Astrocyte of the cerebellum (primary cell): ENCODE measurements at places on chromosomes 6 and 20.
A peak's percentile ranks its signal among the peaks of the same experiment; 100 is the strongest.

DNA sequence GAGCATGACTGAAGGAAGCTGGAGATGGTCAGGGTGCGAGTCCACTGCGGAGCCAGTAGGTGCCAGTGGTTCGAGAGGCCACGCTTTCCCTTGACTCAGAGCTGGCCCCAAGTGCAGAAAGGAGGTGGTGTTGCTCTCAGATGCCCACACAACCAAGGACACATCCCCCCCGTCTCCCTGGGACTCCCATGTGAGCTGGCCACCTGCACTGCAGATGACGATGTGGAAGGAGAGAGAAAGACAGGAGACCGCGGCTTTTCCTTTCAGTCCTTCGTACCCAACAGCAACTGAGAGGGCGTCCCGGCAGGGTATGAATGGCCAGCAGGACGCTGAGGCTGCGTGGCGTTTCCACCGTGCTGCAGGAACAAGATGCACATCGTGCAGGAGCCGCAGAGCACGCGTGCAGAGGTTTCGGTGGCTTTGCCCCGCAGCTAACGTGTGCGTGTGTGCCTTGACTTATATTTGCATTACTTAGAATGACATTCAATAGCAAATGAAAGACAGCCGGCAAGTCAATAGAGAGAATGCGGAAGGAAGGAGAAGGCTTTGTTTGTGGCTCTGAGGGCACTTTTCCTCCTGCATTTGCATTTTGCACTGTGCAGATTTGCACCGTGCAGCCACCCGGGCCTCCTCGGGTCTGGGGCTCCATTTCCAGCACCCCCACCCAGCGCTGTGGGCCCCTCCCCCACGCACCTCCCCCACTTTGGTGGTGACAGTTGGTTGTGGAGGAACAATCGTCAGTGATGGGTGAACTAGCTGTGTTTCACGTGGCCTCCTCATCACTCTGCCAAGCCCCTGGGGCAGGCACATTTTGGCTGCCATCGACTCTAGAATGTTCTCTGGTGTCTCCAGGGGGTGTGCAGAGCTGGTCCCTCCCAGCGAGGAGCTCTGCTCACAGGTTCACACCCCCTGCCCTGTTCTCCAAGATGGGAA is 26.4 kb upstream of the BHLHE23 start:
- no peak for DNase-seq

DNA sequence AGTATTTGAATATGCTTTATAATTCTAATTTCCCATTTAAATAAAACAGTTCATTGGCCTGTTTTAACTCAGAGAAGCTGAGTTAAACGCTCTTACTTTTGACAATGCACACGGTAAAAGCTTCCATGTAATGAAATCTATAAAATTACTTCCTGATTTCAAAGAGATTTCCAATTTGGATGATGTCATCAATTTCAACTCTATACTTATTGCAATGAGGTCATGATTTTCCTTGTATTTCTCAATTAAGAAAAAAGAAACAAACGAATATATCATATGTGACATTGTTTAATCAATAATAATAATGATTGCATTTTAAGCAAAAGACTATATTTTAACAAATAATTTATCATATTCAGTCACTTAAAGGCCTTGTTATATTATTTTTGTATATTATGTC is 926.1 kb upstream of the MANEA start:
- DNase-seq, result no peak

GRCh38 chr6:16684896-16685554 is 76.2 kb downstream of the ATXN1 start:
- no peak for DNase-seq

DNA sequence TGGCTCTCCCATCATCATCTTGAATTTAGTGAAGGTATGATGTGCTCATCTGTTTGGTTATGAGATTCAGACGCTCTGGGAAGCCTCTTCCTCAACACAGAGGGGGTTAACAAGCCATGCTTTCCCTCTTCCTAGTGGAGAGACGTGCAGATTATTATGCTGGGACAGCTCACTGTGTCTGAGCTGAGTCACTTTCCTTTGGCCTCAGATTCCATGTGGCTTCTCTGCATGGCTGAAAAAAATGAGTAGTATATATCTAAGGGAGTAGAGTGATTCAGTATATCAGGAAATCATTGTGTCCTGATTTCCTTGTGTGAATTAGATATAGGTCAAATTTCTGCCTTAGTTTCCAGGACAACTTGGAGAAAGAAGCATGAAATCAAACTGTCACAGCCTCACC is 52.6 kb downstream of the FIG4 start:
- DNase-seq, result peak; percentile 31

GRCh38 chr6:72856801-72857200 is 234.9 kb downstream of the KCNQ5 start:
- DNase-seq, result no peak

DNA sequence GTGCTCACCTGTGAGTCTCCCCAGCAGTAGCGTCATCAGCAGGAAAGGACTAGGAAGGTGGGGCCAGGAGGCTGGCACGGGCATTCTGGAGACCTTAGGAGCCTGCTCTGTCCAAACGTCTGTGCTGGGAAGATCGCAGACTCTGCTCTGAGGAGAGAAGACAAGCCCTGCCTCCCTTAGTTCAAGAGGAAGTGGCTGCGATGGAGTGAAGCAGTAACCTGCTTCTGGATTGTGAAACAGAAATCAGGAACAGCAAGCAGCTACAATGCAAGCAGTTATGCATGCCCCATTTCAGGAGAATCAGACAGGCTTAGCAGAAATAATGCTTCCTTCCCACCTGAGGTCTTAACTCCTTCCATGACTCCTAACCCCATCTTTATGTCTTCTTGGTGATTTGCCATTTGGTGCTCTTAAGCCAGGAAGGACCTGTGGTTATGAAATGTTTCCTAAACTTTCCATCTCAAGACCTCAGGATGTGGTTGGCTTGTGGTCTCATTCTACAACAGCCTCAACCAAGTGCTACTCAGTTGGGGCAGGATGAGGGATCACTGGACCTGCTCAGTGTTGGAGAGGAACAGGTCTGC is at the start of gene SIRPB1:
TSS of gene SIRPB1 (minus strand) at position 149 of the 584 bp plus-strand sequence. CDS start at position 84, 65 bp downstream.
- DNase-seq, result no peak

- no peak for DNase-seq
Measured at GRCh38 chr6:77561768-77562314, 91.0 kb upstream of the MEI4 start.

DNA sequence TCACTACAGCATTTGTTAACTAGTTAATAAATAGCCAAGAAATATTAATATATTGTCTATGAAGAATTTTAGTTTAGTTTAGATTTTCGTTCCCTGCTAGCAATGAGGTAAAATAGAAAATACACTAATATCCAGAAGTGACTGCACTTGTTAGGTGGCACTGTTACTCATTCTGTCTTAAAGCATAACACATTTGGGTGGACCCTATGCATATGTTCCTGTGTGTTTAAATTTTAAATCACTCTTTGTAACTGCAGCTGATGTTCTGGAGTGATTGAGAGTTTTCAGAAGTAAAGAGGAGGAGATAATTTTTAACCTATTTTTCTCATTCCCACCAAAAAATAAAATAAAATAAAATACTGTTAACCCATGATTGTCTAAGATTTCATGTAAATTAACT is 73.9 kb upstream of the SOX4 start:
- no peak for DNase-seq

DNA sequence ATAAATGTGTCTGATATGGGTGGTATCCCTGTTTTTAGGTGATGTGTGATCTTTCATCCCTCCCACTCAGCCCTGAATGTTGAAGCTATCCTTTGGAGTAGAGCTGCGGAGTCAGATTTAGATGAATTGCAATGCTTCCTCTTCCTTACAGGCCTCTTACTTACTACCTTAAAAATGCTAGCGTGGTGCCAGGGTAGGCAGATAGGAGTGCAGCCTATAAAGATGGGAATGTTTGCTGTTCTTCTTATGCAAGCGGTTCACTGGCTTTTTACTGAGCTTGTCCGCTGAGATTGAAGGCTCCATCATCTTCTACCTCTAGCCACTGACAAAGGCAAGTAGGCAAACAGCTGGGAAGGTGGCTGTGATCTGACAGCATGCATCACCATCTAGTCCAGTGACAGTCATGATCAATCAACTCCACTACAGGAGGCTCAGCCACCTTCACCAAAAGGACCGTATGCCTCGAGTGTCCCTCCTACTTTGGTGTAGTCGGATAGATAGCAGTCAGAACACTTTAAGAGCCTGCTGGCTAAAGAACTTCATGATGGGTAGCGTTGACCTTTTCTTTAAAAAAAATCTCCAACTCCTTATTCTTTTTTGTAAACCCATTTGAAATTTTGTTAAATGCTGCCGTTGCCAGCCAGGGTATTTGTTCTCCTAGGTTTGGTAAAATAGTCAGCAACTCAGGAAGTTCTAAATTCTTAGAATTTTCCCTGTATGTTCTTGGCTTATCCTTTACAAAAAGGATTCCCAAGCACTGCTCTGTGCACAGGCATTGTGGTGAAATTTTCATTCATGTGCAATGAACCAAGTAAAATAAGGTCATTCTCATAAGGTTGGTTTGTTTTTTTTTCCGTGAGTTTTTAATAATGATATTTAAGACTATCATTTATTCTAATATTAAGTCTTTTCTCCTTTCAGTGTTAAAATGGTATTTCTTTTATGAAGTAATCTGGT is 169.6 kb downstream of the MTHFD1L start:
- DNase-seq, result peak; percentile 75

GRCh38 chr6:113920663-113921267 is 50.2 kb downstream of the HDAC2 start:
- no peak for DNase-seq

- no peak for DNase-seq
Measured at GRCh38 chr6:153160221-153160620, 29.1 kb upstream of the RGS17 start.

GRCh38 chr6:145609521-145609920 is 125.8 kb downstream of the EPM2A start:
- DNase-seq, result no peak

DNA sequence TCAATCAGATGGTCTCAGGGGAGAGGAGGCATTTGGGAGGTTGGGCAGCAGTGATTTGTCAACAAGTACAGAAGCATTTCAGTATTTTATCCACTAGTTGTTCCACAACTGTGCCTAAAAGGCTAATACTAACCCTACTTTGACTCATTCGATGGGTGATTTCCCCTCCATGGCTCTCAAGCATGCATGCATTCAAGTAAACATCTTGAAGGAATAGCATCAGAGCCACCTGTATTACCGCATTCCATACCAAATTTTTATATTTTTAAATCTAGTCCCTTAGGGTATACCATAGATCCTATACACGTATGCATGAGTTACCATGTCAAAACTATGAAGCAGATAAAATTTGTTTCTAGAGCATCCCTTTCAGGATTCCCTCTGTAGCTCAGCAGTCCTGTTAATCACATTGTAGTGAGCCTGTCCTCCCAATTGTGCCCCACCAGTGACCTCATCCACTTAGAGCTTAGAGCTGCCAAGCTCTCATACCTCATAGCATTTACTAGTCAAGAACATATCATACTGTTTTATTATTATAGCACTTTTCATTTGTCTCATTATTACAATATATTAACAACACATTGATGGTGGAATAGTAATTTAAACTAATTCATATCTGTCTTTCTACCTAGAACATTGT is 213.8 kb downstream of the LAMA2 start:
- no peak for DNase-seq
